ENCODE measurements at places on chromosomes 3 and 15.

- DNase-seq: no peak
Measured at GRCh38 chr3:127161973-127162579, 30.9 kb upstream of the PRR23E start.

GRCh38 chr3:88003115-88003755 is 55.6 kb downstream of the CGGBP1 start:
- no peak for DNase-seq

- no peak for DNase-seq
Measured at GRCh38 chr15:48993380-48993779, 29.7 kb upstream of the SHC4 start.

- no peak for DNase-seq
Measured at GRCh38 chr3:15081960-15082664, 16.8 kb downstream of the RBSN start.

GRCh38 chr3:45208586-45208985 is 17.5 kb downstream of the TMEM158 start:
- DNase-seq: no peak

- no peak for DNase-seq
Measured at GRCh38 chr15:68023307-68024101, 30.6 kb upstream of the PIAS1 start.

DNA sequence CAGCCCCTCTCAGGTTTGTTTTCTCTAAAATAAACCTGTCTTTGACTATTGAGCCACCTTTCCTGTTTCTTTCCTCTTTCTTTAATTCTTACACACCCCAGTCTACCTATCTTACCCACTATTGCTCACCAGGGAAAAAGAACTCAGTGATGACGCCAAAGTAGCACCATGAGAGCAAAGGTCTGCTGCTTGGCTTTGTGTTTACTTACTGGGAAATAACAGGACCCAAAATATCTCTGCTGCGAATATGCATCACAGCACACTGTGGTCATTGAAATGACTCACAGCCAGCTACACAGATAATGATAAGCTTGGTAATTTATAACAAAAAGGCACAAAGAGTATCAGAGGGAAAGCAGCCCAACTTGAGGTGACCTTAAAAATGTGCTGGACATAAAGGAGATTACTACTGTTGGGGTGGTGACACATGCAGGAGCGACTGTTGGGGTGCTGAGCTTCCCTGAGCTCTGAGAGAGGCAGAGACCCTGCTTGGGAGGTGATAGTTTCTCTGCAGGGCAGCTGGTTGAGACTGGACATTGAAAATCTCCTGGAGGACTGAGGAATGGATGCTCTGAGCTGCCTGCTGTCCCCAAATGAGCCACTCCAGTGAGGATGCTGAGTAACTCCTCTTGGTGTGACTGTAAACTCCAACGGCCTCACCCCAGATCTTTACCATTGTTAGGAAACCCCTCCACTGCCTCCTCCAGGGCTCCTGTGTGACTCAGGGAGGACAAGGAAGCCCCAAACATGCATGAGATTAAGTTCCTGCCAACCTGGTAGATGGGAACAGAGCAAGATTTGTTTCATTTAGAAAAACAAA is 14.5 kb downstream of the EFCAB12 start:
- no peak for DNase-seq

- DNase-seq: peak; percentile 60
Measured at GRCh38 chr3:31981206-31982181, at the start of the genes OSBPL10 and ZNF860. Gene OSBPL10, minus strand, starts transcription at chr3:31981262. Its CDS starts 83 bp downstream, at chr3:31981179. Gene ZNF860, plus strand, starts transcription at chr3:31981750. Its CDS starts 7,330 bp downstream, at chr3:31989080.

DNA sequence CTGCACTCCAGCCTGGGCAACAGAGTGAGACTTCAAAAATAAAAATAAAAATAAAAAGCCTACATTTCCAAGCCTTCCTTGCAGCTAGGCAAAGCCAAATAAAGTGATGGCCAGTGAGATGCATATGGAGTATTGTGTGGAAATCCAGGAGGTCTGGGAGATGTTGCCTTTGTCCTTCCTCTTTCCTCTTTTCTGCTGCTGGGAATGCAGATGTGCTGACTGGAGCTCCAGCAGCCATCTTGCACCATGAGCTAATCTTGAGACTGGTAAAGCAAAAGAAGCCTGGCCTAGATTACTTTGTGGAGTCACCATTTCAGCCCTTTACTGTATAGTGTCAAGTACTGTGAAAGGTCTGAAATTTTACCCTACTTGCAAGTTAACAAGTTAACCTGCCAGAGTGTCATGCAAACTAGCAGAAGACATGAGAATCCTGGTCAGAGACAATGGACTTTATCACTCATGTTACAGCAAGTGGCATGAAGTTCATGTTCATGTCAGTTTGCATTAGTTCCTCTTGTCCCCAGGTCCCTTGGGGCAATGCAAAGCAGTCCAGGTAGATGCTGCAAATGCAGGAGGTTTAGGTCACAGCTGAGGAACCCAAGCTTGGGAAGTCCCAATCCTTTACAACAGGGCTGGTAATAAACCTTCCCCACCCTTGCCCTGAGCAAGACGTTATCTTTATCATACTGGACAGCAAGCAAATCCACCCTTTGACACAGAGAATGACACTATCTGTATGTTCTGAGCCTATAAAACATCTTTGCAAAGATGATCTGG is 103.1 kb downstream of the TLE3 start:
- DNase-seq: no peak

DNA sequence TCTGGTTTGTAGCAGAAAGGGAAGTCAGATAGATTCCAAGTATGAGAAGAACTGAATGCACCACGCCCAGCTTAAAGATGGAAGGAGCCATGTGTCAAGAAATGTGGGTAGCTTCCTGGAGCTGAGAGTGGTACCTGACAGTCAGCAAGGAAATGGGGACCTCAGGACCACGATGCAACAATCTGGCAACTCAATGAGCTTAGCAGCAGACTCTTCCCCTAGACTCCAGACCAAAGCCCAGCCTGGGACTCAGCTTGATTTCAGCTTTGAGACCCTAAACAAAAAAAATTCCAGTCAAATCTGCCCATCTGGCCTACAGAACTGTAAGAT is 24.4 kb downstream of the MIX23 start:
- DNase-seq: no peak

DNA sequence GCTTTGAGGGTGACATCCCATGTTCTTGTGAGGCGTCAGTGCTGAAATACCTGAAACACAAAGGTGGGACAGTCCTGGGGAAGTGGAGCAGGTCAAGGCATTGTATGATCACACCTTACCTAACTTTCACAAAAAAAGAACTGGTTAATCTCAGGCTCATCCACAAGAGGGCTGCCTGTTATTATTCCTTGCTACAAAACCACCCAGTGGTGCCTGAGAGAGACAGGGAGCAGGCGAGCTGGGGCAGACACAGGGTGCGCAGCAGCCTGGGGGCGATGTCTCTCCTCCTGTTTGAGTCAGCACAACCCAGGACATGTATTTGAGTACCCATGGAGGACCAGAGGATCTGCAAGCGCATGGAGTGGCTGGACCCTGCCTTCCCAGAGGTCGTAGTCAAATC is 316.8 kb upstream of the ATP10A start:
- DNase-seq: no peak

DNA sequence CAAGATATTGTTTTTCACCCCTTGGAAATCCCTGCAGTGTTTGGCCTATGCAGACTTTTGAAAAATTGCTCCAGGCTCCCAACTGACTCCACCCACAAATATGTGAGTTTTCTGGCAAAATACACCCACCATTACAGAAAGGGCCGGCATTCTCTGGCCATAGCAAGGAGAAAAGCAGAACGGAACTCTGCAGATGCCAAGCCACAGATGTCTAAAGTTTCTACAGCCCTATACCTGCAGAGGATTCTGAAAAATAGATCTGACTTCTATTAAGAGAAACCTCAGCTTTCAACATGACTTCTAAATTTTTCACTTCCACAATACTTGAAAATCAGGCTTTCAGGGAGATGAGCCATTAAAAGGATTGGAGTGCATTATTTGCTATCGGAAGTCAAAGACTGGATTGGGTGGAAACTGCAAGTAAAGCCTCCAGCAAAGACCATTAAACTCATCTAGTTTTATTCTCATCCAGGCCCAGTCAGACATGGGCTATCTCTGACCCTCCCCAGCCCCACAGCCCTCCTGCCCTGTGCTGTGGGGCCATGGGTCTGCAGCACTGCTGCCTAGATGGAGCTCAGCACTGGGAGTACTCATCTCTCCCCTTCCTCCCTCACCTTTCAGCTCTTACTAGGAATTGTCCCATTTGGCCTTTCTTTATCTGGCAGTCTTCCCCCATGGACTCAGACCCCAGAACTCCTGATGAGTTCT is 243.1 kb upstream of the GOLGA6L4 start:
- DNase-seq: no peak

DNA sequence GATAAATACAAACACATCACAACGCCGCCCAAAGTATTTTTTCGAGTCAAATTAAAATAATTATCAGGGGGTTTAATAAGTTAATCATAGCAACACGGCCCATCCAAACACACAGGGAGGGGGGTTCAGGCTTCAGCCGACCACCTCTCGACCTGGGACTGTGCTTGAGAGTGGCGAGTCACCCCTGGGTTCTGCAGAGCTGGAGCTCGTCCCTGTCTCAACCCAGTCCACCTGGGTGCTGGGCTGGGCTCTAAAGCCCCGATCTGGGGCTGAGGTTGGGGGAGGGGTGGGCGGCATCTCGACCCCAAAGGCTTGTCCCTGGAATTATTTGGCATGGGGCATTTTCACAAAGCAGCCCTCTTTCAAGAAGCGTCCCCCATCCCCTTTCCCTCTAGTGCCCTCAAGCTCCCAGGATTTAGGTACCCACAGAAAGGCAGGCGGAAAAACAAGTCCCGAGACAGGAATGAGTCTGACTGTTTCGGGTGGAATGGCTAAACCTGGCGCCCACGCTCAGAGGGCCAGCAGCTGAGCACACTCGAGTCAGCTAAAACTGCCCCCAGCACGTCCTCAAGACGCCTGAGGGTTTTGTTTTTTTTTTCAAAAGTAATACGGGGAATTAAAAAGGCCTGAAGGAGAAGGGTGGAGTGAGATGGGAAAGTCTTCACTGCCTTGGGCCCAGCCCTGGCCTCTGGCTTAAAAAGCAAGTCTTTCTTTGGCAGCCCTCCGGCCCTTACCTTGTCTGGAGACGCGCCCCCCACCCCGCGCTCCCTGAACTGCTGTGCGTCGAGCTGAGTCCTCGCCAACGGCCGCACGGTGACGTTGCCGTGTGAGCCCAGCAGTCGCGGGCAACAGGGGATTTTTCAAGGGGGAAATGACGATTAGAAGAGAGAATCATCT is 32.5 kb downstream of the NR2F2 start:
- no peak for DNase-seq

GRCh38 chr3:153038779-153039178 is 123.2 kb upstream of the RAP2B start:
- no peak for DNase-seq

- no peak for DNase-seq
Measured at GRCh38 chr3:183269345-183269744, 16.3 kb downstream of the B3GNT5 start.

DNA sequence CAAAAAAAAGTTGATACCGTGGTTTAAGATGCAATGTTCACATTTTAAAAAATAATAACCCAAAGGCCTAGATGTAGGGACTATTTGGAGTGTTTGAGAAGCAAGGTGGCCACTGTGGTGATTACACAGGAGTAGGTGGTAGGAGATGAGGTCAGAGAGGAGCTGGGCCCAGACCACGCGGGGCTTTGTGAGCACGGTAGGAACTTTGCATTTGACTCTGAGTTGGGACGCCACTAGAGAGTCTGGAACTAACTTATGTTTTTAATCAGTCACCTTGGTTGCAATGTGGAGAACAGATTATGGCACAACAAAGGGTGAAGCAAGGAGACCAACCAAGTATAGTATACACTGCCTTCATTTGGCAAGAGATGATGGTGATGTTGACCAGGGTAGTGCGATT is 351.7 kb downstream of the MECOM start:
- DNase-seq: no peak

- DNase-seq: no peak
Measured at GRCh38 chr3:29319262-29319661, 38.4 kb downstream of the RBMS3 start.

DNA sequence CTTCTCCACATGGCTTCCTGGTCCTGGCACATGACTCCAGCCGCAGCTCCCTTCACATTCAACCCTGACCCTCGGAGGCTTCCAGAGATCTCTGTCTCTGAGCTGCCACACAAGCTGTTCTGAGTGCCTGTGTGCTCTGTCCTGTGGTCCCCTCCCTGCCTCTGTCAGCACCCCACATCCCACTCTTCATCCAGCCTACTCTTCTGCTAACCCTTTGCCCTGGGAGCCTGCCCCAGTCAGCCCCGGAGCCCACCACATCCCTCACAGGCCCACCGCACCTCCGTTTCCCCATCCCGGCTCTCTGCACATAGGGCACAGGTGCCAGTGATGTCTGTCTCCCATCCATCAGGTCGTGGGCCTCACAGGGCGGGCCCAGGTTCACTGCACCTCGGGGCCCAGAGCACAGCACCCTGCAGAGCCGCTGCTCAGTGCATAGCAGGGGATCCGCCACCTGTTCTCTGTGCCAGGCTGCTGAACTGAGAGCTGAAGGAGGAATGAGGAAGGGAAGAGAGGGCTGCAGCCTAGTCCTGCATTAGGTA is 133.6 kb downstream of the UACA start:
- DNase-seq: no peak

DNA sequence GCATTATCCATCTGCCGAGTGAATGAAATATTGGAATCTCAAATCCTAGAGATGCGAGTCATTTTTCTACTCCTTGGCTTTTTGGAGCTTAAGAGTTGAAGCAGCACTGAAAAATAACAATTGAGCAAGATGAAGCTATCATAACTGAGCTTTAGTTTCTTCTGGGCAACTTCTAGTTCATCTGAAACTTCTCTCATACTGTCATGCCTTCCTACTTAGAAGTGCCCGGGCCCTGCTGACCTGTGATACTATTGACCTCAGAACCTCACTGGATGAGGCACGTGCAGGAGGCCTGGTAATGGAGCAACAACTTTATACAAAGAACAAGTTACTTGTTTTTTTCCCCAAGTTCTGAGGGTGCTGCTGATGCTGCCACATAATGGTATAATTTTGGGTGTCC is 48.5 kb upstream of the P3H2 start:
- no peak for DNase-seq

GRCh38 chr15:36334059-36334458 is 245.4 kb upstream of the CDIN1 start:
- DNase-seq: no peak
